ENCODE measurements at places on chromosomes 4 and X.

GRCh38 chr4:144614850-144615585, 30.9 kb upstream of the HHIP start:
- no peak for DNase-seq

DNA sequence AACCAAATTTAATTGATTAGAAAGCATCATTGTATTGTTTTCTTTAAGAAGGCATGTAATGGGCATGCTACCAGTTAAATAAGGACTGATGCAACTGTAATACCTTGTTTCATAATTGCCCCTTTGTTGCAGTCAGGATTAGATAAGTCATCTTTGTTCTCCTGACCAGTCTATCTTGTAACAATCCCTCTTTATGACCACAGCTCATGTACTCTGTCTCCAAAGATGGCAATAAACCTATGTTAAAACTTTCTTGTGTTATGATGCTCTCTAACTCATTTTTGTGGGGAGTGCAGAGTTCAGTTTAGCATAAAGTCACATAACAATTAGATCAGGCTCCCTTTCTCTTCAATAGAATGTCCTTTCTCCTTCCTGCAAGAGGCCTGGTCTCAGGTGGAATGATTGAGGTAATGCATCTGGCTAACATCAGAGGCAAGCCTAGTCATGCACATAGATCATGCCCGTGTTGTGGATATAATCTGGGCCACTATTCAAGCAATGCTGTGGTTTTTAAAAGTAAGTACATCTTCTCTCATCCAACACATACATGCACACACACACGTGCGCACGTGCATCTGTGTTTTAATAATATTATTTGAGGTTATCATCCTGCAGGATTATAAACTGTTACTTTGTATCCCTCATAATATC, 45.6 kb downstream of the TMEM154 start:
- DNase-seq, result no peak

- no peak for DNase-seq
These were observed 466.2 kb downstream of the PDGFC start for GRCh38 chr4:156505341-156505955.

GRCh38 chrX:135384161-135384836, 37.4 kb upstream of the SMIM10L2A start:
- DNase-seq, result no peak

DNA sequence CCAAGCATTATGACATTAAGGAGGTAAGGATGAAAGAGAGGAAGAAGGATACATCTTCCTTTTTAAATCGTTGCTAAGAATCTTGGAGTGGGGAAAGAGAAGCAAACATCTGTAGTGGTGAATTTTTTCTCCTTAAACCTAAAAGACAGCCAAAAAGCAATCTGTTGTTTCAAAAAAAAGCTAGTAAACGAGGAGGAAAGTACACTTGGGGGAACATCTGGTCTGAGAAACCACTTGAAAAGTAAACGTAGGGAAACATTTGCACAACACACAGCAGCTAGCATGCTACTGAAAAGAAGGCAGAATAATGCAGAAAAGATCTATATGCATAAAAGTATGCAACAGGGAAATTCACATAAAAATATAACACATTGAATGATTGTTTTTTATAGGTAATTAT, 1485.6 kb downstream of the PCDH19 start:
- DNase-seq, result no peak

DNA sequence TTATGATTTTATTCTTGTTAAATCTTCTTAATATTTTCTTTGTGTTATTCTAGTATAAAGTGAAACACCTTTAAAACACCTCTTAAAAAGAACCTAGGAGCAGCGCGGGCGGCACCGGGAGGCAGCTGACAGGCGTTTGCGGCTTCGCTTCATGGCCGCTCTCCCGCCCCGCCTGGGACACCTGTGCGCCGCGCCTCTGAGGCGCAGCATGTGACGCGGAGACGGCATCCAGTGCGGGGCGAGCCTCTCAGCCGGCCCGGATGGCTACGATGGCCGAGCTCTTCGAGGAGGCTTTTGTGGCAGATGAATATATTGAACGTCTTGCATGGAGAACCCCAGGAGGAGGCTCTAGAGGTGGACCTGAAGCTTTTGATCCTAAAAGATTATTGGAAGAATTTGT, 1592.7 kb downstream of the TECRL start:
- DNase-seq, result no peak

DNA sequence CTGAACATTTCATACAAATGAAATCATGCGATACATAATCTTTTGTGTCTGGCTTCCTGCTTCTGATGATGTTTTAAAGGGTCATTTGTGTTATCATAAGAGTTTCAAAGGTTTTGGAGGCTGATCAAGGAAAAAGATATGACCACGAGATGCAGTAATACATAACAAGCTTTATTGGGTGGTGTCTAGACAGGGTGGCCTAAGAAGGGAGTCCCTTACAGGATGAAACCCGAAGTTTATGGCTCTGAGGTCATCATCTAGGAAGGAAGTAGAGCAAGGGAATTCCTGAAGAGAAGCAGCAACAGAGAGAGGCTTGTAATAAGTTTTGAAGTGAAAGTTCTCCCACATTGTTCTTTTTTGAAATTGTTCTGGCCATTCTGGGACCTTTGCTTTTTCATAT, 40.8 kb upstream of the SOD3 start:
- no peak for DNase-seq

GRCh38 chrX:54042609-54043021, 1.7 kb downstream of the PHF8 start:
- no peak for DNase-seq

- DNase-seq, result no peak
These were observed 652.1 kb downstream of the ANKRD50 start for GRCh38 chr4:124060261-124060918.

DNA sequence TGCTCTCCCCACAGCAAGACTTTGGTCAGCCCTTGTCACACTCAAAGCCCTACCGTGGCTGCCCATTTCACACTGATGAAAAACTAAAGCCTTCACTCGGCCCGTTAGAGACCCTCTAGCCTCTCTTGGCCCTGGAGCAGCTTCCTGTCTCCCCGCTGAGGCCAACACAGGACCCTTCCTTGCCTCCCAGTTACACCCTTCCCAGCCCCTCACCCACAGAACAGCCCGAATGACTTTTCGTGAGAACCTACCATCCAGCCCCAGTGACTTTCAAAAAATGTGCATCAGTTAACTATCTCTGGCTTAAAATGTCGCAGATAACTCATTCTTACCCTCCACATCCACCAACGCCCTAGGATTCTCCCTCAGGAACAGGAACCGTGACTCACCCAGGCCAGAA, 756 bp upstream of the TAF9B start:
- DNase-seq, result no peak

GRCh38 chrX:153853180-153853901, 23.0 kb upstream of the PDZD4 start:
- DNase-seq, result no peak

DNA sequence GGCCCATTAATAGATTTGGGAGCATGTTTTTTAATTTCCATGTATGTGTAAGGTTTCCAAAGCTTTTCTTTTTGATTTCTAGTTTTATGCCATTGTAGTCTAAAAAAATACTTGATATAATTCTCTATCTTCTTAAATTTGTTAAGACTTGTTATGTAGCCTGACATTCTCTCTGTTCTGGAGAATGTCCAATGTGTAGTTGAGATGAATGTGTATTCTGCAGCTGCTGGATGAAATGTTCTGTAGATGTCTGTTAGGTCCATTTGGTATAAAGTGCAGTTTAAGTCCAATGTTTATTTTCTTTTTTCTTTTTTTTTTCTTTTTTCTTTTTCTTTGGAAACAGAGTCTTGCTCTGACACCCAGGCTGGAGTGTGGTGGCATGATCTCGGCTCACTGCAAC, 378.5 kb upstream of the MAD2L1 start:
- DNase-seq, result no peak

DNA sequence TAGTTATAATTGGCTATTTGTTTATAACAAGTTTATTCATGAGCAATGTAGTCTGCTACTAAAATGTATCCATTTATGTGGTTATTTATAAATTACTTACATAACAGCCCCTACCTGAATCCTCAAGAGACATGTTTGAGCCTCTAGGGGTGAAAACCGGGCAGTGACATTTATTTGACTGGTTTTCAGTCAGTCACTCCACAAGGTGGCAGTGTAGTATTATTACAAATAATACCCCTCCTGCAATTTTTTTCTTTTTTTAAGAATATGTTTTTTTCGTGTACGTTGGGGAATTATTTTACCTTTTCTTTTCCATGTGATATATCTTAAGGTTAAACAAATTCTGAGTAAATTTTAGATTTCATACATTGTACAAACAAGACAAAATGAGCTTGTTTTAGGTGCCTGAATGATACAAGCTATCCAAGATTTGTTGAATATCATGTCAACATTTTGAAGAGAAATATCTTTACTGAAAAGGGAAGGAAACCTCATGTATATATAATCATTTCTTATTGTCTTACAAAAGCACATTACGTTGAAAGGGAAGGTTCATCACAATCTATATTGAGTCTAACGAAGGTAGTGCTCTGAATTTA, 598.7 kb upstream of the TECRL start:
- no peak for DNase-seq

DNA sequence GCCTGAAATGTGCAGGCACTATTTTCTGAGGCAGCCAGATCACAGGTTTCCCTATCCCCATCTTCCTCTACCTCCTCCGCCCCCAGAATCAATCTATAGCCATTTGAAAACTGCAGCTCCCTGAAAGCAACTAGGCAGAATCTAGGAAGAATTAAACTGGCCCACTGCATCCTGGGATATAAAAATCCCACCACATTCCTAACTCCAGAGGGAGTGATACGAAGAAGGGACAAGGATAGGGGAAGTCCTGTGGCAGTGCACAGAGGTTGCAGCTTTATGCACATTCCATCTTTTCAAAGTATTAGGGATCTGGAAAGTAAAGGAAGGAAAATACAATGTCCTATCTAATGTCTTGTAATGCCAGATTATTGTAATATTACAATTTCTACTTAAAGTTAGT, 18.3 kb upstream of the HERC3 start:
- DNase-seq, result no peak

DNA sequence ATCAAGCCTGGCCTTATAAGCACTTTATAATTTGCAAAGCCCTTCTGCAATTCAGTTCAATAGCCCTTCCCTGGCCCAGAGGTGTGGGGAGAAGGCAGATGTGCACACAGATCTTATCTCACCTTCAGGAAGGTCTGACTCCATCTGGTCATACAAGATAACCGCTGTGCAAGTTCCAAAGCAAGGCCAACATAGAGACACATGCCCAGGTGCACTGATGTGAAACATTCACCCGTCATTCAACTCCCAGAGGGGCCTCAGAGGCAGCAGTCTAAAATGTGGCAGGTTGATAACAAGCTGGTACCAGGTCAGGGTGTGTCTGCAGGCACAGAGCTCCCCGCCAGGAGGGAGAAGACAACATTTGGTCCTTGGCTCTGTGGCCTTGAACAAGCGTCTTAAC, 10.9 kb upstream of the WFS1 start:
- DNase-seq, result no peak

GRCh38 chrX:8848911-8849310, 47.7 kb upstream of the FAM9A start:
- no peak for DNase-seq

- no peak for DNase-seq
These were observed 15.7 kb downstream of the RNF128 start for GRCh38 chrX:106742193-106742592.

DNA sequence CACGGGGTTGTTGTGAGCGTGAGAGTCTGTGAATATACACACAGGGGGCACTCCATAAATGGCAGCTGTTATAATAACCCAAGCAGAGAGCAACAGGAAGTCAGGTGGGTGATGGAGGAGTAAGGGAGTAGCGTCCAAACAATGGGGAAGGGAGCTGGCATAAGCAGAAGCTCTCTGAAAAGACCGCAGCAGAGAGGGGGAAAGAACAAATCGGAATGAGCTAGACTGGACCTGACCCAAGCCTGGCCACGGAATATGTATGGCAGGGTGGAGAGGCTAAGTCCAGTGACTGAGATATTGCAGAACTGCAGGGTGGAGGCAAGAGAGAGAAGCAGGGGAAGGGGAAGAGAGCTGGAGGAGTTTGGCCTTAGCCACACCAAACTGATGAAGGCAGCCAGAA, 6.5 kb upstream of the GJB1 start:
- peak; percentile 81 for DNase-seq

GRCh38 chr4:10721616-10722015, 37.0 kb upstream of the CLNK start:
- peak; percentile 67 for DNase-seq

GRCh38 chrX:96540111-96540631, 144.5 kb upstream of the DIAPH2 start:
- no peak for DNase-seq

DNA sequence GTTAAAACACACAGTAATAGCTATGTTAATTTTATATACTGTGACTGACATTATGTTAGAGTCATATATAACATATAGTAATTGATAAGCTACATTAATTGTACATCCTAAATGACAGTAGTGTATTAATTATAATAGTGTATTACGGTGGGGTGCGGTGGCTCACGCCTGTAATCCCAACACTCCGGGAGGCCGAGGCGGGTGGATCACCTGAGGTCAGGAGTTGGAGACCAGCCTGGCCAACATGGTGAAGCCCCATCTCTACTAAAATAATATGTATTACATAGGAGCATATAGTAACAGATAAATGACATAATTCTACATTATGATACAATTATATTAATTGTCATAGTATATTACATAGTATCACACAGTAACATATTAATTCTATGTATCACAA, 12.2 kb downstream of the ASMTL start:
- no peak for DNase-seq

DNA sequence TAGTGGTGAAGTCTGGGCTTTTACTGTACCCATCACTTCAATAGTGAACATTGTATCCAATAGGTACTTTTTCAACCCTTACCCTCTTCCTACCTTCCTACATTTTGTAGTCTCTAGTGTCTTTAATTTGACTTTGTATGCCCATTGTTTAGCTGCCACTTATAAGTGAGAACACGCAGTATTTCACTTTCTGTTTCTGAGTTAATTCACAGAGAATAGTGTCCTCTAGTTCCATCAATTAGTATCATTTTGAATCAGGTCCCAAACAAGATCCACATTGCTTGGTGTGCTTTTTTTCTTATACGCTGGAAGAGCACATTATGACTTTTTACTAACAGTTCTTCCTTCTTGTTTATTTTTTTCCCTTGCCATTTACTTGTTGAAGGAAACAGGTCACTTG, 176.0 kb upstream of the WDFY3 start:
- DNase-seq, result no peak

DNA sequence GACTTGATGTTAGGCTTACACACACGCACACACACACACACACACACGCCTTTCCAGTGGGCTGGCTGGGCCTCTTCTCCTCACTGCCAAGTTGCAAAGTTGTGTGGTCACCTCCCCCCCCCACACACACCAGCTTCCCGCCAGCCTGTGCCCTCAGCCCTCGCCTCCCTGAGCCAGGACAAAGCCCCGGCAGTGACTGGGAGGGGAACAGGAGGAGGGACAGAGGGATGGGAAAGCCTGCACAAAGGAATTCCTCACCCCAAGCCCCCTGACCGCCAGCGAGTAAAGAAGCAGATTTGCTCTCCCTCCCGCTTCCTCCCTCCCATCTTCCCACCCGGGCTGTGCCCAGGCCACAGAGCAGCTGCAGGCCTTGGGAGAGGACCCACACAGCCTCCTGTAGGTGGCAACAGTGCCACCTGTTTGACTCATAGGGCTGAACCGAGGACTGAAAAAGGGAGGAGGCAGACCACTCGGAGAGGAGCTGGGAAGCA, at the start of gene GDPD2:
Gene GDPD2 (plus strand): TSS at position 464 of the 491 bp plus-strand sequence. CDS start 1,671 bp downstream, outside the sequence.
- peak; percentile 2 for DNase-seq

- no peak for DNase-seq
These were observed 4.9 kb upstream of the ZNF81 start for GRCh38 chrX:47831788-47832187.

GRCh38 chrX:64394874-64395567, at the start of gene MTMR8:
TSS of gene MTMR8 (minus strand) at chrX:64395452. CDS start at chrX:64395363, 89 bp downstream.
- peak; percentile 17 for DNase-seq

GRCh38 chr4:13544606-13545393, 492 bp upstream of the NKX3-2 start:
- peak; percentile 74 for DNase-seq

GRCh38 chr4:19910861-19911525, 340.7 kb upstream of the SLIT2 start:
- no peak for DNase-seq
